Activated CD4-positive, alpha-beta T cell treated with anti-CD3 and anti-CD28 coated beads for 1 hour (primary cell): ENCODE measurements at places on chromosomes 1 and 21.

GRCh38 chr1:30756545-30757351 lies 826 bp downstream of the LAPTM5 start:
- peak; percentile 45 for DNase-seq

DNA sequence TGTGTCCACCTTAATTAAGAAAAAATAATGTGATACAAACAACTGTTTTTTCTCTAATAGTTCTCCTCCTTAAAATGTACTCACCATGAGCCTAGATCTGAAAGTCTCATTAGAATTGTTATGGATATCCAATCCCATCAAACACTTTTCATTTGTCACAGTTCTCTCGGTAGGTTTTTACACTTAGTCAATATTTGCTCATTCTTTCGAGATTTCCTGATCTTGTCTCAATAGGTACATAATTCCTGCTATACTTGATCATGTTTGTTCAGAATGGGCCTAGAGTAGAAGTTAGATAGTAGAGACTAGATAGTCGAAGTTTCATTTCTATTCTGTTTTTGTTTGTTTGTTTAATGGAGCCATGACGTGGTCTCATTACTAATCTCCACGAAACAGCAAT lies 2005.7 kb downstream of the NCAM2 start:
- DNase-seq, result no peak

DNA sequence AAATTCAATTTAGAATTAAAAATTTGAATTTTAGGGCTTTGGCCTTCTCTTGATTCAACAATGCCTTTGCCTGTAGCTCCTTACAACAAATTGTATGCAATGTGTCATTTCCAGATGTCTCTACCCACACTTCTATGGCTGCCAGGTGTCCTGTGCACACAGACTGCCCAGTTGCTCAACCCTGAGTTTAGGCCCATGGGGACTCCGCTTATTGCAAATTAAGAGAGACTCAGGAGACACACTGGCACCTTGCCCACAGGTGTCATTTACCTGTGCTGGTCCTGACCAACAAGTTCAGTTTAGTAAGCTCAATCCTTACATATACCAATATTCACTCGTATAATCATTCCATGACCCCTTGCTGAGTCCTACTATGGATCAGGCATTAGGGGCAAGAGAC lies 236.1 kb downstream of the OMA1 start:
- DNase-seq, result no peak

DNA sequence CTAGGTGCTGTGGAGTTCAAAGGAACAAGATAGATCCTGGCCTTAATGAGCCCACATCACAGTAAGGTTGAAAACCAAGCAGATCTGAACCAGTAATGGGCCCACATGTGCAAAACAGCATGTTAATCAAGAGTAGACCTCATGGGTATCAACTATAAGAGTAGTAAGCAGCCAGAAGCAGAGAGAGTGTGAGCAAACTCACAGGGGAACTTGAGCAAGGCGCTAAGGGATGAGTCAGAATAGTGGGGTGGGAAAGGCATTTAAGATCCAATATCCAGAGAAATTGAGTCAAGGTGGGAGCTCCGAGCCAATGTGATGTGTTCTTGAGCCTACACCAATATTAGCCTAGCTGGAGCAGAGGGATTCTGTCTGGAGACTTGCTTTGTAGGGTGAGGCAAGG lies 52.4 kb upstream of the GJA5 start:
- DNase-seq, result no peak

DNA sequence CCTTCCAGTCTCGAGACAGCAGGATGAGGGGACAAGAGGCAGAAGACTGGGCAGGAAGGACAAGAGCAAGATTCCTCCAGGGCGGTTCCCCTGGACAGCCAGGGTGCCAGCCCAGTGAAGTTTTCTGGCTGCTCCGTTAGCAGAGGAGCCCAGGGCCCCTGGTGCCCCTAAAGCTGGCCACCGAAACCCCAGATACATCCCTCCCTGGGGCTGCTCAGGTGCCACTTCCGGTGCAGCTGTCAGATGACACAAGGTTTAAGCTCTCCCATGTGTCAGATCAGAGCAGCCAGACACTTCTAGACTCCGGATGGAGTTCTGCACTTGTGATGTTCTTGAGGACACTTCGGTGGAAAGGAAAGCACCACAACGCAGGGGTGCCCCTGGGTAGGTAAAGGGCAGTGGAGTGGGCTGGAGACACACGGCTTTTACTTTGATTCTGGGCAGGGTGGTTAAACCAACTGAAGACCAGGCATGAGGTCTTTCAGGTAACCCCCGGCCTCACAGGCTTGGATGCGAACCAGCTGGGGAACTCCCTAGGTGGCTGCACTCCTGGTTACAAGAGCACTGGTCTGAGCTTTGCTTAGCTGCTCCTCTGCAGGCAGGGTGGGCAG lies 85.7 kb downstream of the ITPKB start:
- DNase-seq, result no peak

DNA sequence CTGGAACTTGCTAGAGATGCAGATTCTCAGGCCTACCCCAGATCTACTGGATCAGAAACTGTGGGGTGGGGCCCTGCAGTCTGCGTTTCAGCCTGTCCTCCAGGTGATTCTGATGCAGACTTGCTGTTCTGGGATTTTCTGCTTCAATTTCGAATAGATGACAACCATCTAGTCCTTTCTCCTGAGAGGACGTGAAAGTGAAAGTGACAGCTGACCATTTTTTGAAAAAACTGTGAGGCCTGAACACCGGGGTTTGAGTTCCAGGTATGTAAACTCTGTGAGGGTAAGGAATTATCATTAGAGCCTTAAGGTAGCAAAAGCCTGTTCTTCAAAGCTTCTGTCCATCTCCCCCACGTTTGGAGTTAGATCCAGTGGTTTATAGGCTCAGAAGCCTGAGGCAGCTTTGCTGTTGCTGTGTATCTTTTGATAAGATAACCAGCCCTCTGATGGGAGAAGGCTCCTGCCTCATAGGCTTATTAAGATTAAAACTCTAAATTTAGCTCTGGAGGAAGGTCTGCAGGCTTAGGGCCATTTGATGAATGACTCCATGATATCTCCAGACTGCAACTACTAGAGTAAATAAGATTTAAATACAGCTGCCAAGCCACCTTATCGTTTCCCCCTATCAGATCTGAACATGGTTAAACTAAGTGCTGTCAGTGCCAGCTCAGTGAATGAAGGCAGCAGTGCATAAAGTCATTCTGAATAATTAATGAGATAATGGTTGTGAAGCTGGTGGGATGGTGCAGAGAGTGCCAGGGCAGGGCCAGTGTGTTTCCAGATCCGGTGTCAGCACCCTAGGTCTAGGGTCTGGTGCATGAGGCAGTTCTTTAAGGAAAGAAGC lies 335.2 kb downstream of the HHAT start:
- no peak for DNase-seq

GRCh38 chr1:238177960-238178645 lies 287.4 kb upstream of the ZP4 start:
- DNase-seq, result no peak

DNA sequence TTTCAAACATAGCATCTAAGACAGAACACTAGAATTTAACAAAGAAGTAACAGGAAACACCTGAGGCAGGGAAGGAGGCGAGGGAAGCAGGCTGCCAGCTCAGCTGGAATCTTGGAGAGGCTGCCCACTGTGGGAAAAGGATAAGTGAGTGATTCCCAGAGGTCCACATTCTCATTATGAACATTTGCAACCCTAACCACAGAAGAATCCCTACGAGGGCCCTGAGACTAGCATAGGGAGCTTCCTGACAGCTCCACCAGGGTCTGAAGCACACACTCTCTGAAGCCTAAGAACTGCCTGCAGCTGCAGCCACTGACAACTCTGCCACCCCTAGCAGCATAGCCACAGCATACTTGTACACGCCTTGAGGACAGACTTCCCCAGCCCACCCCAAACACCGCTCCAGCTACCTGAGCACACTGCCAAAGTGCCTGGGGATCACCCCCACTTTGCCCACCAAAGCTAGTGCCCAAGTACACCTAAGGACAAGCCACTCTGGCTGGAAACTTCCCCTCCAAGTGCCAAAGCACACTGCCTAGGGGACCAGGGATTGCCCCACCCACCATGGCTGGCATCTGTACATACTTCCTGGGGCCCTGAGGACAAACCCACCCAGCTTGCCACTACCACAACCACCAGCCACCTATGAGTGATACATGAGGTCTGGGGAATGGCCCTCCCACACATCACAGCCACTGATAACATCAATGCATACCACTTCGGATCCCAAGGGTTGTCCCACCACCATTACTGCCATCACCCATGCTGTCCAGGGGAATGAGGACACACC lies 76.6 kb upstream of the GUCA2A start:
- DNase-seq, result no peak

GRCh38 chr1:244155661-244156060 lies 104.6 kb downstream of the ZBTB18 start:
- no peak for DNase-seq

DNA sequence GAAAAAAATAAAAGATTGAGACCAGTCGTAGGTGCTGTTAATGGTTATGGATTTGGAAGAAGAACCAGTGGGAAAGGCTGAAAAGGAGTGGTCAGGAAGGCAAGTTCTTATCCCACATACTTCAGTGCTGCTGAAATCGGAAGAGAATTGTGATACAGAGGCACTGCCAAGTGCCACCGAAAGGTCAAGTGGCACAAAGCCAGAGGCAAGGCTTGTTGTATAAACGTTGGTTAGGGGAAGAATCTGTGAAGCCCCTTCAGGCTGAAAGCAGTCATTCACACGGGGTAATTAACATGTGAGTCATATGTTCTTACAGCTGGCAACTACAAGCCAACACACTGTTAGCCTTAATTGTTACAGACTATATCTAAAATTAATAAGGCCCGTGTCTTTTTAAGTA lies 48.8 kb downstream of the ZBTB40 start:
- no peak for DNase-seq
